ENCODE measurements at places on chromosomes 6 and 20. TPM values are rescaled to one million over a fixed set of nuclear protein-coding genes. Genes with fewer than 3 reads are reported as not detected.

Gene COL20A1
- 0.45 TPM for total RNA-seq

Gene FAM83C
- 0.09 TPM for total RNA-seq

Gene BICRAL
- total RNA-seq = 2.5 TPM

Gene EGFL8
- total RNA-seq = 1.2 TPM

Gene EDN3
- total RNA-seq = 2.7 TPM

Gene MEP1A
- total RNA-seq = not detected

Gene SEL1L2
- not detected for total RNA-seq

Gene NCOA6
- total RNA-seq = 24.6 TPM

Gene MAP3K5
- total RNA-seq = 1.7 TPM

Gene CLVS2
- total RNA-seq = 0.15 TPM

Gene MC3R
- total RNA-seq = not detected

Gene GMDS
- total RNA-seq = 8.8 TPM

Gene ZNF165
- total RNA-seq = 0.80 TPM

Gene JPH2
- total RNA-seq = 6.8 TPM

Gene GLP1R
- not detected for total RNA-seq

Gene DZANK1
- 2.0 TPM for total RNA-seq

Gene ABRACL
- 42.0 TPM for total RNA-seq

Gene CRISP2
- not detected for total RNA-seq

Gene KIAA0408
- total RNA-seq = 5.6 TPM

Measured in A549 treated with dexamethasone at 1 μM for 4 hours (cell line).